Stimulated activated CD4-positive, alpha-beta T cell treated with anti-CD3 and anti-CD28 coated beads, Interleukin-1b, Interleukin-23, amount 100 ng/mL, for 1 hour (primary cell): ENCODE measurements at places on chromosomes 12 and 14.

DNA sequence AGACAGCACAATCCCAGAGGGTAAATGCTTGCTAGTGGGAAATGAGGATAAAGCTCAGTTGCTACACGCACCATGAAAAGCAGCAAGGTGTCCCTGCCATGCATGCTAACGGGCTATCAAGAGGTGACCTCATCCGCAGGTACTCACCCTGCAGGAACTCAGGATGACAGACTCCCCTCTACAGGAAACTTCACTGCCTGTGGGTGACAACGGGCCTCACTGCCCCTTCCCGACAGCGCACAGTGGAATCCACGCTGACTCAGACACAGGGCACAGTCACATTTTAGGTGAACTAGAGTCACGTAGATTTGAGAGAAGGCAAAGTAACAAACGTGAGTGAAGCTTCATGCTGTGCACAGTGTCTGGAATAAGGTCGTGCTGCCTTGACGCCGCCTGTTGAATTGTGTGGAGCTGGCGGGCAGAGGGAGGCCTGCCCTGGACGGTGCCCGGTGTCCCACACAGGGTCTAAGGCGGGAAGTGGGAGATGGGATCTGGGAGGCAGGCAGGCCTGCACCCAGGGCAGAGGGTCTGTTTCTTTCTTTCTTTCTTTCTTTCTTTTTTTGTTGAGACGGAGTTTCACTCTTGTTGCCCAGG lies 331.8 kb downstream of the TMEM132D start:
- no peak for DNase-seq

- DNase-seq: no peak
These were observed 53.5 kb downstream of the ADGRD1 start for GRCh38 chr12:131007031-131007739.

DNA sequence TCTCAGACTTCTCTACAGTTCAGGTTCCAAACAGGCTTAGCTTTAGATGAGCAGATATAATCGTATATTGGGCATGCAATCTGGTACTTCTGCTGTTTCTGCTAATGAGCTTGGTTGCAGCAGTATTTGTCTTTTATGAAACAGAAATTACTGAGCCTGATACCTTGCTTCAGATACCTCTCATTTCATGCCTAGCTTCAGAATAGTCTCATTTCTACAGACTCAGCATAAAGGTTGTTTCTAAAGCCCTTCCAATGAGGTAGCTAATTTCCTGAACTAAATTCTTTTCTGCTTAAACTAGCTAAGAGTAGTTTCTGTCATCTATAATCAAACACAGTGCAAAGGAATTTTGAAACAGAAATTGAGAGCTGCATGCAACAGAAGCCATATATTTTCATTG lies 275.0 kb upstream of the KITLG start:
- DNase-seq: no peak

- DNase-seq: no peak
These were observed 1.3 kb downstream of the TRHDE start for GRCh38 chr12:72273499-72273837.

DNA sequence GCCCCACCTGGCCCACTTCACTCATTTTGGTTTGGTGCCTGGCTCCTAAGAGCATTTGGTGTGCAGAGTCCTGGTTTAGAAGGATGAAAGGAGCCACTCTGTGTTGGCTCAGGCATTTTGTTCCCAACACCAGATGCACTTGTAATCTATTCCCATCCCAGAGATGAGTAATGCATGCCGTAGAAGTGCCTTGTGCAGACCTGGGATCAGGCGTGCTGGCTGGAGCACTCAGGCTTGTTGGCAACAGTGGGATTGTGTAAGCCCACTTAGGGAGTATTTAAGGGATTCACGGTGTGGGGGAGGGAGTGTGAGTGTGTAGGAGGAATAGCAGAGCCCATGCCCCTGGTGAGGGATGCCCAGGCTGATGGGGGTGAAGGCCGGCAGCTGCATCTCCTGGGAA lies 501.5 kb upstream of the TBX3 start:
- no peak for DNase-seq

DNA sequence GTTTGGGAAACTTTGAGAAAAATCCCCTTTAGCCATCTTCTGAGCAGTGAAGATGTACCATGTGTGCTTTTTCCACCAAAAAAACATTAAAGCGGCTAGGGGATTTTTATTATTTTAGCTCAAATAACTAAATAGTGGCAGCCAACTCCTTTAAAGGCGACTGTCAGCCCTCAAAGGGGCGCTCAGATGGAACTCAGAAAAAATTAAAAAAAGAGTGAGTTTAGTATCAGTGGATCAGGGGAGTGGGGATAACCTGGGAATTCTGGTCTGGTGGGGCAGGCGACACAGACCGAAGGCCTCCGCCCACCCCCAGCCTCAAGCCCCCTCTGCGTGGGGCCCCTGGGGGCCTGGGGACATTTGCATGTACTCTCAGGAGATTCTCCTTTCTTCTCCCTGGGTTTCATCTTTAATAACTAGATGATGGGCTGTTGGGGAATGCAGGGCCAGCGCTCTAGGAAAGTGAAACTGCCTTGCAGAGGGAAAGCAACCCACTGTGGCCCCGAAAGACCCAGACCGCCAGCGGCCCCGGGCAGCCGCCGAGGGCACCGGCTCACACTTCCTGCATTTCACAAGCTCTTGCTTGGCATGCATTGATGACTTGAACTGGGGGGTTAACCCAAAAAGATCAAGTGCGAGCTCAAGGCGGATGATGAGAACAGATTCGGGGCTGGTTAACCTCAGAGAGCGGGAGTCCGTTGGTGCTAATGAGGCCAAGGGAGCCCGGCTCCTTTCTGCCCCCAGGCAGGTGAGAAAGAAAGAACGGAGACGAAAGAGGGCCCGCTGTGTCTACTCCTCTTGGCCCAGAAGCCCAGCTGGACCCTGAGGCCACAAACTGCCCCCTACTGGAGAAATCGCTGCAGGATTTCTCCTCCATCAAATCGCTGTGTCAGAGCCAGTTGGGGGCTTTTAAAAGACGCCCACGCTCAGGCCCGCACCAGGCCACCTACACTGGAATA lies 7.3 kb upstream of the BATF start:
- DNase-seq: no peak

DNA sequence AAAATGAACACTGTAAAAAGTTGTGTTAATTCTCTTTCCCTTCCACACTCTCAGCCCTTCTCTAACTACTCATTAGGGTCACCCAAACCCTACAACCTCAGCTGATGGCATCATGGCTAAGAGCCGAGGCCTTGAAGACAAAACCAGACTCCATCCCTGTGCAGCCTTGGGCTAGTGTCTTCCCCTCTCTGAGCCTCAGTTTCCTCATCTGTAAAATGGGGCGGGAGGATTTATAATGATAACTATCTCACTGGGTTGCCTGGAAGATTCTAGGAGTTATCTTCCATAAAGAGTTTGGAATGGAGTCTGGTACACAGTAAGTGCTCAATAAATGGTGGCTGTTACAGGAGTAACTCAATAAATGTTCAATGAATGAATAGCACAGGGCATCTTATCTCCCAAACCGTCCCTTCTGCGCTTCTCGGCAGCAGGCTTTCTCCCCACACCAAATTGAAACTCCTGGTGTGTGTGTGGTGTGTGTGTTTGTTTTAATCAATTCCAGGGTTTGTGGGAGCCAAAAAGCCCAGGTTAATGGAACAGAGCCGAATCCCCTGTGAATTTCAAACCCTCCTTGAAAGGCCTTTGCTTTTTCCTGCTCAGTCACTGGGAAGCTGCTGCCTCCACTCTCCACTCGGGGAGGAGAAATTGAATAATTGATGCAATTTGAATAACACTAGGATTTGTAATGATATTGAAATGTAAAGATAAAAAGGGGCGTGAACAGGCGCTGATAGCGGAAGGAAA lies 61.2 kb upstream of the FAM222A start:
- DNase-seq: no peak

DNA sequence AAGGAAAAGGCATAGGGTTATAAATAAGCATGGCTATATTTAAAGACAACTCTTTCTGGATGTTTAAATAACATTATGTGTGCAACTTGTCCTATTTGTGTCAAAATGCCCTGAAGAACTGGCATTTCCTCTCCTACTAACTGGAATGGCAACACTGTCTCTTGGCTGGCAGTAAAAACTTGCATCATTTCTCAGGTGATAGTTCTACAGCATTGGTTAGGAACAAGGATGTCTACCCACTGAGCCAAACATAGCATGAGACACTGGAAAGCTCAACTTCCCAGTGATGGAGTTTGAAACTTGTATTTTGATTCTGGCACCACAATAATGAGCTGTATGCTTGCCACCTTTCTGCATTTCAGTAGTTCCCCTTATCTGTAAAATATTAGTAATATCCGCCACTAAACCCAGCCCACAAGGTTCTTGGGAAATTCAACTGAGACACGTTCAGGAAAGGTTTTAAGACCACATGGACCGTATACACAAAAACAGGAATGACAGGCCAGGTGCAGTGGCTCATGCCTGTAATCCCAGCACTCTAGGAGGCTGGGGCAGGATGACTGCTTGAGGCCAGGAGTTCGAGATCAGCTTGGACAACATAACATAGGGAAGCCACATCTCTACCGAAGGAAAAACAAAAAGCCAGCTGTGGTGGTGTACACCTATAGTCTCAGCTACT lies 5.1 kb downstream of the SLC38A2 start:
- DNase-seq: no peak

- DNase-seq: no peak
These were observed 108.6 kb downstream of the SAMD4A start for GRCh38 chr14:54675236-54676128.

DNA sequence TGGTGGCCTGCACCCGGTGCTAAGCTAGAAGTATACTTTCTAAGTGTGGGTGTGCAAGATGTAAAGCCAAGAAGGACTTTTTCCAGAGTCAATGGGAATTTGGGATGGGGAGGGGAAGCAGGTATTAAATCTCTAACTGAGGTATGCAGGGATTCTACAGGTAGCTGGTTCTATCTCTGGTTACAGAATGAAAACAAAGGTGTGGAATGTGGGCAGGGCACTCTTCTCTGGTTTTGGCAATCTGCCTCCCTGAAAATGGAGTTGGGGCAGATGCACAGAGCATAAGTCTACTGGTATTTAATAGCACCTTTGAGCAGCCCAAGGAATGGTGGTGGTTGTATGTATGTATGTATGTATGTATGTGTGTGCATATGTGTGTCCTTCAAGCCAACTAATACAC lies 66.7 kb upstream of the PPP1R12A start:
- DNase-seq: no peak

DNA sequence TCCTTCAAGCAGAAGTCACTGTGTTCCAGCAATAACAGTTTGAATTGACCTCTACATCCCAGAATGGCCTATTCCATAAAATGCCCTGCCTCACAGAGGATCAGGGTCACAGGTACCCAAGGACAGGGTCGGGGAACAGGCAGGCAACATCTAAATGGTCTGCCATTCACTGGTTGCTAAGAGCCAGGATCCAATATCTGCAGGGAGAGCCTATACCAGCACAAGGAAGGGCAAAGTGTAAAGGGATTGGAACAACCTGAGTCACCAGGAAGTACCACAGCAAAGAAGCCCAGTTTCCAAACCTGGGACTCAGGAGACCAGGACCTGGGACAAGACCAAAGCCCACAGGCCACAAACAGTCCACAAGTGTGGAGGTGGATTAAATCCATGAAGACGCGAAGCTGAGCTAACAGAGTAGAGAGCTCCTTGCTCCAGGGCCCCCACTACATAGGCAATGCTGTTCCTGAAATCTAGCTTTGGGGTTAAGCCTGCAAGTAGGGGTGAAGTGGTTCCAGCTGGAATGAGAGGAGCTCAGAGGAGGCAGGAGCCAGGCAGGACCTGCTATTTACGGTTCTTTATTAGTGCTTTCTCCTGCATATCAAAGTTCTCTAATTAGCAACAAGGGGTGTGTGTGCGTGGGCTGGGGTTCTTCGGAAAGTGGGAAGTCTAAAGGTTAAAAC lies 274.3 kb downstream of the BCL11B start:
- DNase-seq: no peak

- DNase-seq: no peak
These were observed 190.1 kb downstream of the FOXN3 start for GRCh38 chr14:89226801-89227495.

GRCh38 chr14:74733221-74733620 lies 20.3 kb downstream of the FCF1 start:
- no peak for DNase-seq

- no peak for DNase-seq
These were observed 11.3 kb upstream of the RABGGTA start for GRCh38 chr14:24282736-24283135.

- no peak for DNase-seq
These were observed 134.7 kb downstream of the GPR135 start for GRCh38 chr14:59330455-59330854.

DNA sequence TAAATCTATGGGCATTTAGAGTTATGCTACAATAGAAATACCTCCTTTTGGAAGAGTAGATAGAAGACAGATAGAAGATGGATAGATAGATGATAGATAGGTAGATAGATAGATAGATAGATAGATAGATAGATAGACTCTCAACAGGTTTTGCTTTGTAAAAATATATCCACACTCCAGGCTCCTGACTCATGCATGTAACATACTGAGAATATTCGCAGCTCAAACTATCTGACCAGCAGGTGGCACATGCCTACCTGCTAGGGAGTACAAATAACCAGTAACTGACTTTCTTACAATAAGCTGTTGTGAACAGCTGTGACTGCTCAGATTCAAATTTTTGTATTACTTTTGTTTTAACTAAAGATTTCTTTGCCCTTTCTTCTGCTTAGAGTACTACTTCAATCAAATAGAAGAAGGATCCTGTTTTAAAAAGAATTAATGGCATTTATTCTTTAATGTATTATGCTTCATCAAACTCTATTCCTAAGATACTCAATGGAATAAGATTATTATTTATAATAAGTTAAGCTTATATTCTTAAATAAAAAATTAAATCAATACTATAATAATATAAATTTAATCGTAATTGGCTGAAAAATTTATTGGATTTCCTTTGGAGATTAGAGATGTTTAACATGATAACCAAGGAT lies 15.8 kb upstream of the CPNE8 start:
- peak; percentile 3 for DNase-seq

- peak; percentile 58 for DNase-seq
These were observed 67.4 kb downstream of the LGMN start for GRCh38 chr14:92680781-92681650.

DNA sequence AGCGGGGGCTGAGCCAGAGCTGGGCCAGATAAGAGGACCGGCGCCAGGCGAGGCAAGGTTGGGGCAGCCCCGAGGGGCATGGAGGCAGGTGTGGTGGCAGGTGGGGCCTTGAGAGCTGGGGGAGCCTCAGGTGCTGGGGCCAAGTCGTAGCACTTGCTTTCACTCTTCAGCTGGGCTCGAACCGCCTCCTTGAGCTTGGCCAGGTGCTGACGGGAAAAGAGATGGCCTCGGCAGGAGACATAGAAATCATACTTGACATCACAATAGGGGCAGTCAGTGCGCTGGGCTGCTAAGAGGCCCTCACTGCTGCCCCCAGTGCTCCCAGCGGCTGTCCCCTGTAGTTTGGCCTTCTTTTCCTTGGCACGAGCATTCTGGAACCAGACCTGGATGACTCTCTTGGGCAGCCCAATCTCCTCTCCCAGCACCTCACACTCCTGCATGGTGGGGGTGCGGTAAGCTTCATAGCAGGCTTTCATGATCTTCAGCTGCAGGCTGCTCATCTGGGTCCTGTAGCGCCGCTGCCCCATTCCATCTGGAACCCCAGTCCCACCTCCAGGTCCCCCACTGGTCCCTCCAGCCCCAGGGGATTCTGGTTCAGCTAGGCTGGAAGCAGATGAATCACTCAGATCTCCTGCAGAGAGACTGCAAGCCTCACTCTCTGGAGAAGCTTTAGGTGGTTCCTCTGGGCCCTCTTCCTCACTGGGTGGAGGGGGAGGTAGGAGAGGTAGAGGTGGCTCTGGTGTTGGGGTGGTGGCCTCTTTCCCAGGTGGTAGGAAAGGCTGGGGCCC lies 28.1 kb downstream of the ZFHX2 start:
- DNase-seq: no peak
